ENCODE measurements at places on chromosomes 1 and 21. TPM values are rescaled to one million over a fixed set of nuclear protein-coding genes. Genes with fewer than 3 reads are reported as not detected.

- no peak for DNase-seq
These were observed 16.1 kb upstream of the DYRK1A start for GRCh38 chr21:37350472-37350871.

- no peak for DNase-seq
These were observed 22.7 kb downstream of the CD55 start for GRCh38 chr1:207344221-207344620.

DNA sequence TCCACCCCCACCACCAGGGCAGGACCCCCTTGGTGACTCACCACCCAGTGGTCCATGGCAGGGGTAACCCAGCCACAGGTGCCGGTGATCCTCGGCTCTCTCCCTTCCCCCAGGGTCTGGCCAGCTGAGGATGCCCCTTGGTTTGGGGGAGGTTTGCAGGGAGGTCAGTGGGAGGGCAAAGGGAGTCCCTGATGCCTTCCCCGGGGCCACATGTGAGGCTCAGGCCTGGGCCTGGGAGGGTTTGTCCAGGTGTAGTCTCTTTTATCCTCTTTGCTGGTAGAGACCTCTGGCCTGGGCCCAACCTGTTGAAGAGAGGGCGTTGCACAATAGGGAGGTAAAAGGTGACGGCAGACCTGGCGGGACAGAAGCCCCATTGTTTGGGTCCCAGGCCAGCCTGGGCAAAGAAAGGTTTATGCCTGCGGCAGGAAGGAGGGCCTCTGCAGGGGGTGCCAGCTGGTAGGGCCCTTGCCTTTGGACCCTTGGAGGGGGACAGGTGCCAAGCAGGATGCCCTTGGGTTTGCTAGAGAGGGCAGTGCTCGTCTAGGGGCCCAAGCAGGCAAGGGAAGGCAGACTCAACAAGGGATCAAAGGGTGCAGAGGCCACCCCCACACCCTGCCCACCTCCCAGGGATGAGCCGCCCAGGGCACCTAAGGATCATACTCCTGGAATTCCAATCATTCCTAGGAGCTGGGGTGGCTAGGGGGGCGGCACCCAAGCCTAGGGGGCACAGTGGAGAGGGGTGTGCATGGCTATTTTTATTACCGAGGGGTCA lies 760 bp upstream of the TINAGL1 start:
- DNase-seq, result no peak

BGLAP gene
- total RNA-seq, result 0.99 TPM

DNA sequence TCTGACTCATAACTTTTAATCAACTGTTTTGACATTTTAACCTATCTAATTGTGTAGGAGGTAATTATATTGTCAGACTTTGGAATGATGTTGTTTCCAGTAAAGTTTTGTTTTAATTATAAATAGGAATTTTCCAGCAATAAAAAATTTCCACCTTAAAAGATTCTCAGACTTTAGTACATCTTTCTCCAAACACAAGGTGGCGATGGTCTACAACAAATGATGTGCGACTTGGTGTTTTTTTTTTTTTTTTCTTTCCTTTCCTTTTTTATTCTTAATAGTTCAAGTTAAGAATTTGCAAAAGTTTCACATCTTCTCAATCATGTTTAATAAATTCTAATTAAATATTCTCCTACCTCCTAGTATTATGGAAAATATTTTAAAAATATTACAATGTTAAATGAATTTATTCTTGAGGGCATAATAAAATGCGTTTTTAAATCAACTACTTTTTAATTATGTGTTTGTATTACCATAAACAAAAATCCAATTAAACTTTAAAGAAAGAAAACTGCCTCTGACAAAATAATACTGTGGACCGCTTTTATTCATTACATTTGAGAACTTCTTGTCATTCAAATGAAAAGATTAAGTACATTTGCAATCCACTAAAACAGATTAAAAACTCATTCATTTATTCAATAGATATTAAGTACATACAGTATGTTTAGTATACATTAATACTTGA lies 4.4 kb upstream of the ADAMTS1 start:
- peak; percentile 54 for DNase-seq

GRCh38 chr1:237166593-237167101 lies 124.7 kb downstream of the RYR2 start:
- no peak for DNase-seq

KIRREL1 gene
- 36.0 TPM for total RNA-seq

CHD5 gene
- 1.4 TPM for total RNA-seq

- DNase-seq, result no peak
These were observed at the start of gene RPS6KA1 for GRCh38 chr1:26529655-26530409. Gene RPS6KA1 (plus strand): TSS chr1:26529761. CDS start chr1:26529921, 160 bp downstream.

DNA sequence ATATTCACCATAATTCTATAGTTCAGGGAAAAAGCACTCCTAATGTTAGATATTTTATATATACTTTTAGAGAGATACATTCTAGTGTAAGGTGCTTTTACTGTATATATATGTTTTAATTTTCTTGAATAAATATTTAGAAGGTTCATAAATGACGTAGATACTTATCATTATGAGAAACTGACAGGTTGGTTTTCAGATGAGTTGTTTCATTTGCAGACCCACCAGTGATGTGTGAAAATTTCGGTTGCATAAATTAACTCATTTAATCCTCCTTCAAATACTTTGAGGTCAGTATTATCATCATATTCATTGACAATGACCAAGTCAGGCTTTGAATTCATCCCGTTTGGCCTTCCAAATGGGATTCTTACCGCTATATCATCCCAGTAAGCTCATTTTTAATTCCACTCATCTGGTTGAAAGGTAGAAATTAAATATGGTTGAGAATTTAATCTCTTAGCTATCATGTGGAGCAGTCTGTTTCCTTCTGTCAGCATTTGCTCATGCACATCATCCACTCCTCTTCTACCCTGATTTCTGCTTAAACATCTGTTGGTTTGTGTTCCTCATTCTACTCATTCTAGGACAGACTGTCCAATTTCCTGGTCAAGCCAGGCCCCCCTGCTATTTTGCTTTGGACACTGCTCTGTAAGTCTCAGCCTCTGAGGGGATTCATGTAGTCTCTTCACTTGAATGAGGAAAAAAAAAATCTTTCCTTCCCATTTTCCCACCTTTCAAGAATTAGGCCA lies 1156.6 kb downstream of the PLA2G4A start:
- no peak for DNase-seq

GRCh38 chr1:227273557-227273956 lies 44.7 kb downstream of the CDC42BPA start:
- no peak for DNase-seq

GRCh38 chr1:43280692-43281091 lies 4.7 kb downstream of the C1orf210 start:
- DNase-seq, result no peak

DNA sequence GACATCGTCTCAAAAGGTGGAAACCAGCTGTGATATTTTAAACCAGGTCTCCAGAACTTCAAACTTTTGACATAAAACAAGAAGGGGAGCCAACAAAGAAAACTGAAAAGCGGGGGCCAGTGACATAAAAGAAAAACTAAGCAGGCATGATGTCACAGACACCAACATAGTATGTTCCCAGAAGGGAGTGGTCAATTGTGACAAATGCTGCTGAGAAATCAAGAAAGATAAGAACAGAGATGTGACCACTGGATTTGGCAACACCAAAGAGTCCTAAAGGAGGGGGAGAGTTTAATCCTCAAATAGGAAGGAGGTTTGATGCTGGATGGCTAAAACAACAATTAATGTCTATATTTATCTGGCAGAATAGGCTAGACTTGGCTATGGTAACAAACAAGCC lies 2.3 kb upstream of the RNF19B start:
- DNase-seq, result no peak

CFAP107 gene
- total RNA-seq, result not detected

GRCh38 chr1:182227864-182228547 lies 163.6 kb downstream of the GLUL start:
- DNase-seq, result no peak

DNA sequence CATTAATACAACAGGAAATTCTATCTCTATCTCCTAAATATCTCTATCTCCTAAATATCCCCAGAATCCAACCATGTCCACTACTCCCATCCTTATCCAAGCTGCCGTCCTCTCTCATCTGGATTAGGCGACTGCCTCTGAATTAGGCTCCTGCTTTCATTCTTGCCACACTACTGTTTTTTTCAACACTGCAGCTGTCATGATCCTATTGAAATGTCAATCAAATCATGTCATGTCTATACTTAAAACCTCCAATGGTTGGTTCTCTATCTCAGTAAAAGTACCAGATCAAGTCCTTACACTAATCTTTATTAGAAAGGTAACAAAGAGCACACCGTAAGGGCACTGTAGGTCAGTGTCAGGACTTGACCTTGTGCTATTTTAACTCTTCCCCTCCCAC lies 82.0 kb upstream of the NFIA start:
- no peak for DNase-seq

GRCh38 chr21:29423099-29423870 lies 124.6 kb downstream of the BACH1 start:
- DNase-seq, result no peak

- DNase-seq, result no peak
These were observed 24.9 kb downstream of the LDLRAP1 start for GRCh38 chr1:25568090-25568833.

Data from skin of body (tissue), 3 donors.